Effector CD4-positive, alpha-beta T cell (primary cell): ENCODE measurements at places on chromosomes 6 and 20.

DNA sequence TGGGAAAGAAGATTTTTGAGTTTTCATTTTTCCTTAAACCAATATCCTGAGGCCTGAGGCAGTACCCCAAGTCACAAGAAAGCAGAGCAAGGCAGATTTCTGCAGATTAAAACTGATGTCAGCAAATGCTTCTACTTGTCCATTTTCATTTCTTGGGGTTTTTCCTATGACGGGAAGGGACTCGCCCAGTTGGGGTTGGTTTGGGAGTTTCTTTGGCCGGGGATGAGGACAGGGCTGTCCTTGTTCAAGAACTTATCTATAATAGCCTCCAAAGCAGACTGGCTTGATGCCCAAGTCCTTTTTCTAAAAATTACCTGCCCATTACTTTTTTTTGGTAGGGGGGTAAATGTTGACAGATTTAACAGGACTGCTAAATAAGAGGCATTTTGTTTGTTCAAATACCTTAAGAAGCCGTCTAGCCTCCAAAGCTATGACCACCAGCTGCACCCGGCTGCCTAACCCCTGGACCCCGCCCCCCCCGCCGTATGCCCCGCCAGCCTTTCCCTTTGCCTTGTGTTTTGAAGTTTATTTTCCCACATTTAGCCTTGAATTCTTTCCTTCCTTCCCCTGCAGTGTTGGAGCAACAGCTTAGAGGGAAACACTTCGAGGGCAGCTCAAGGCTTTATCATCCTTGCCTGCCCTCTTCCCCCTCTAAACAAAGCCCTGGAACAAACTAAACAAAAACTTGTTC, 2.5 kb downstream of the KCNK5 start:
- DNase-seq, result no peak

DNA sequence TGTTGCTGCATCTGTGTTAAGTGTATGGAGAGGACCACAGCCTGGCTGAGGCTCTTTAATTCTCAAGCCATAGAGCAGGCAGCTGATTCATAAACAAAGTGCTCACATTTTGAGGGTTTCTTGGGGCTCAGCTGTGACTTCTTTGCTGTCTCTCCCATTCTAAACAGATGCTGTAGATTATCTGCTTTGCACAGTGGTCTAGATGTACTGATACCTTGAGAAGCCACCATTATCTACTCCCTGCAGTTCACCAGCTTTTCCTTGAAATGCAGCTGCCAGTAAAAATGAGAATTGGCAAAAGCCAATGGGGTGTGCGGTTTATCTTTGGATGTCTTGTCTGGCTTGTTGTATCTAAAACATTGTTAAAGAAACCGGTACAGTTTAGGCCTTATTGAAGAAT, 5.2 kb upstream of the CNR1 start:
- no peak for DNase-seq

DNA sequence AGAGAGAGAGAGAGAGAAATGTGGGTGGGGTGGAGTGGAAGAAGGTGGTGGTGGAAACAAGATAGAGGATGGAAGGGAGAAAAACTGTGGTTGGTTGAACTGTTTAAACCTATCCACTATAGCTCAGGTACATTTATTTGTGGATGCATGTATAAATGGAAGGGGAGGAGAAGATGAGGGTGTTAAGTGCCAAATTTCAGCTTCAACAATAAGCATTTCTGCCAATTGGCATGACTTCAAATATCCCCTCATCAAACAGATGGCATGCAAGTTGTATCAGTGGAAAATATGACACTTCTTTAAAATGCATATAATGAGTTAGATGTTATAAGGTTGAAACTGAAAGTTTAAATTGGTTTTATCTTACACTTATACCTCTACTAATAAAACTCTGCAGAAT, 216.1 kb downstream of the LMBRD1 start:
- no peak for DNase-seq

DNA sequence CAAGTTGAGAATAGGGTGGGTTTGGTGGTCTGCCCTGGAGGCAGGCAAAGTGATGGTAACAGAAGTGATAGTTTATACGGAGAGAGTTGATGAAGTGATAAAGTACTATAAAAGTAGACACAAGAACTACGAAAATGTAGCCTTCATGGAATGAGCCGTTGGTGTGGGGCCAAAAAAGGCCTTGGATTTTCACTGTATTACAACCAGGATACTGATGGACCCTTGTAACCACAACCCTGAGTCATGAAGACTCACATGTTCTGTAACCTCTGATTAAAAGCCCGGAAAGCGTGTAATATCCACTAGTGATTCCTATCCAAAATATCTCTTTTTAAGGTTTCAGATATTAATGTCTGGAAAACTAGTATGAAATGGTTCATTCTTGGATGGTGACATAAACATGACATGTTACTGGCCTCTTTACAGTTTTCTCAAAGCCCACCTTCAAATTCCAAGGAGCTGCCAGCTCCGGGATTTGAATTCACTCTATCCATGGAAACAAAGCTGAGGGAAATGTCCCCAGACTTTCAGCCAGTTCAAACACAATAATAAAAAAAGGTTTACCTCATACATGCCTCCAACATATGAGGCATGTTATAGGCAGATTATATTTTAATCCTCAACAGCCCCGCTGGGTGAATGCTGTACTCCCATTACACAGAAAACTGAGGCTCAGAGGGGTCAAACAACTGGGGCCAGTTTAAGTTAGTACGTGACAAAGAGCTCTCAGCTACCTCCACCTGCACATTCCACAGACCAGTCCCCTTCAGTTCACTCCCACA, 55.4 kb downstream of the MRPL14 start:
- no peak for DNase-seq

DNA sequence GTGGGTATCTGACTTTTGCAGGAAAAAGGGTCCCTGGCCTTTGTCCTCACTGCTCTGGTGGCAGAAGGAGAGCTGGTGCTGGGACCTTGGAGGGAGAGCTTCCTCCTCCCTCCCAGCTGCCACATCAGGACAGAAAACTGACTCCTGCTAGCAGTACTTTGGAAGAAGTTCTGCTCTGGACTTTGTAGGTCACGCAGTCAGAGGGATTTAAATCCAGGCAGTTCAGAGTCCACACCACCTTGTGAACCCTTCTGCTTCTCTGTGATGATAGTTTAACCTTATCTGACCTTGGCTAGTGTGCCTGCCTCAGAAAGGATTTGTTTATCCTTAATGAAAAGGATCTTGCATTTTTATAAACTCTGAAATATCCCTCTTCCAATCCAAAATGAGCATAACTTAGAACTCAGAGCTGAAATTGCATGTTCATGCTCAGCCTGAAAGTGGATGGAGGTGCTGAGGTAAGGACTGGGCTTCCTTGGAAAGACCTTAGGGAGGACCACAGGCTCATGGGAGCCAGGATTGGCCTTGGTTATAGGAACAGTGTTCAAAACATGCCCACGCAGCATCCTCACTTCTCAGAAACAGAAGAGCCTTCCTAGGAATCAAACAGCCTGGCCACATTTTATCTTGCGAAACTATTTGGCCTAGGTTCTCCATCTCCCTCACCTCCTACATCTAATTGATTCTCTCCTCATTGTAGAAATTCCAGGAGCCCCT, 123.9 kb upstream of the SASH1 start:
- DNase-seq, result no peak

DNA sequence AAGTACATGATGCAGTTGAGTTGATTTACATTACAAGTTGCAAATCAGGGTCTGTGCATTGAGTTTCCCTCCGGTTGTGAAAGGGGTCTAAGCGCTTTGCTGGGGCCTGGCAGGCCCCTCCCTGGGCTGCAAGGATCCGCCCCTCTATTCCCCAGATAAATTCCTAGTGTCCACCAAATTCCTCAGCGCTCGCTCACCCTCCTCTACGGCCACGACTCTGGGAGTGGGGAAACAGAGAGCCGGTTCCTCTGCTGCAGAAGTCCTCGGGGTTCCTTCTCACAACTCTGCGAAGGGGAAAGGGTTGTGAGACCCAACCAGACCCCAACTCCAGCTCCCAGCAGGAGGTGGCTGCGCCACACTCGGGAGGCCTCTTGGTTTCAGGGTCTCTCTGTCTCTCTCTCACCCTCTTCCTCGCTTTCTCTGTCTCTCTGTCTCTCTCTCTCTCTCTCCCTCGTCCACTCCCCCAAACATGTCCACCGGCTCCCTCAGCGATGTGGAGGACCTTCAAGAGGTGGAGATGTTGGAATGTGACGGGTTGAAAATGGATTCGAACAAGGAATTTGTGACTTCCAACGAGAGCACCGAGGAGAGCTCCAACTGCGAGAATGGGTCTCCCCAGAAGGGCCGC, at the start of gene TCF21:
TSS of gene TCF21 (plus strand) at position 185 of the 628 bp plus-strand sequence. CDS start at position 470, 285 bp downstream.
- DNase-seq, result no peak

DNA sequence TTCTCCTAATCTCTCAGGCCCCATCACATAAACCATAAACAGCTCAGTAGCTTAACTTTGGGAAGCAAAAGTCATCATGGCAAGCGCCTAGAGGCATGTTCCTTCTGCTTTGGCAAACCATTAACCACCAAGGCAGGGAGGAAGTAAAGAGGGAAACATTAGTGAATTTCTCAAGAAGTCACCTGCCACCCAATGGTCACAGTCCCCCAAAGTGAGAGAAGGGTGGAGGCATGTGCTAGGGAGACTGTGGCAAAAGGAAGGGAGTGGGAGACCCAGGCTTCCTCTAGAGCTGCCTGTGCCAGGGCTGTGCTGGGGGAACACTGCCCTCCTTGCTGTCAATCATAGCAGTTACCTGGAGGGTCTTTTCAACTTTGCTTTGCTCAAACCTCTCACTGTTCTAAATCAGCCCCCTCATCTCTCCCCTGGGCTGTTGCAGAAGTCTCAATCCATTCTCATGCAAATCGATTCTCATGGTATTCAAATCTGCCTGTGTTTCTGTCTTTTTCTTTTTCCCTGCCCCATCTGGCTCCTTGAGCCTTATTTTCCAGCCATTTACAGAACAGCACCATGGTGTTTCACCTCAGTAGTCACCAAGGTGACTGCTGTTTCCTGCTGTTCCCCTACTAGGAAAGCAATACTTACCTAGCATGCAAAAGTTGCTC, 1.8 kb upstream of the RNF24 start:
- no peak for DNase-seq

GRCh38 chr6:1391800-1392309, 2.5 kb downstream of the FOXF2 start:
- no peak for DNase-seq

GRCh38 chr20:57627339-57627738, 7.1 kb upstream of the ZBP1 start:
- DNase-seq, result no peak

GRCh38 chr20:36932476-36933426, 18.8 kb downstream of the SAMHD1 start:
- no peak for DNase-seq

GRCh38 chr20:31711179-31712111, 11.2 kb downstream of the BCL2L1 start:
- no peak for DNase-seq

GRCh38 chr6:156720691-156721685, 56.2 kb upstream of the ARID1B start:
- DNase-seq, result no peak

GRCh38 chr20:13382786-13383185, 161.7 kb downstream of the ISM1 start:
- DNase-seq, result no peak

- DNase-seq, result peak; percentile 60
Measured at GRCh38 chr6:11381801-11382513, 149.5 kb upstream of the NEDD9 start.

DNA sequence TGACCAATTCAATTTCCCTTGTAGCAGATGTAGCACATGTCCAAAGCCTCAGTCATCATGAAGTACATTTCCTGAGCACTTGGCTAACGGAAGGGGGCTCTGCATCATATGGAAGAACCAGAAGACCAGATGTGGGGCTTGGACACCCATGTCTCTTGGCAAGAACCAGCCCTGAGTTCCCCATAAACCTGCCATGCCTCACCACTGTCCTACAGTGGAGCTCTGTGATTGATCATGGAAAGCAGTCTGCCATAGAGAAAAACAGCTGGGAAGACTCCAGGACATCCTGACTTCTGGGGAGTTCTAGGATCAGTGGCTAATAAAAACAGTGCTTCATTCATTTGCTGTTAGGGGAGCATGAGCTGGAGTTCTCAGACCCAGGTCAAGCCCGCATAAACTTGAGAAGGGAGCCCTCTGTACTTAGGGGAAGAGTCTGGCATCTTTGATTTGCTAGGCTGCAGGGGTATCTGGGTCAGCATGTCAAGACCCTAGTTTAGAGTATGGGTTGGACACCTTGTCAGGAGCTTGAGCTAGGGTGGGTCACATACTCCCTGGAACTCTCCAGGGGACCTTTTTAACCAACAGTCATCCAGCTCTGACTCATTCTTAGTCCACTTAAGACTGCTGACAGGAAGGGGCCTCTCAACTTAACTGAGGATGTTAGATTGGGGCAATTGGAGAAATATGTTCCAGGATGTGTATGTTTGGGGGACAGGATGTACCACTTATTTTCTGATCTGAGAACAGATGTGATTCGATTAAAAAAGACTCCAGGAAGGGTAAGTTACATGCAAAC, 26.3 kb upstream of the TRAM2 start:
- DNase-seq, result no peak

- DNase-seq, result no peak
Measured at GRCh38 chr6:142395768-142396231, 94.0 kb downstream of the ADGRG6 start.

DNA sequence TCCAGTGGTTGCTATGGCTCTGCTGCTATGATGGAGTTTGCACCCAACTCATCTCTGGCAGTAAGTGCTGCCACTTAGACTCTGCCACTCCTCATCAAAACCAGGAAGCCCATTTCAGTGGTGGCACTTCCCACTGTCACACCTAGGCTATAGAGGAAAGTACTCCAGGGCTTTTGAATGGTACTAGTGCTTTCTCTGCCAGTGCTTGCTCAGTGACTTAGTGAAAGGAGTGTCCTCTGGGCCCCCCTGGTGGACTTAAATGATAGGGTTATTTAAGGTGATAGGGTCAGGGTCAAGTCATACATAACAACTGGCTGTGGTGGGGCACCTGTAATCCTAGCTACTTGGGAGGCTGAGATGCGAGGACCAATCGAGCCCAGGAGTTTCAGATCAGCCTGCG, 22.8 kb downstream of the FITM2 start:
- DNase-seq, result no peak

- DNase-seq, result no peak
Measured at GRCh38 chr20:51732096-51732791, 35.9 kb downstream of the ATP9A start.

GRCh38 chr6:169164986-169165385, 88.7 kb downstream of the THBS2 start:
- DNase-seq, result no peak

- no peak for DNase-seq
Measured at GRCh38 chr20:49179368-49180277, 8.5 kb downstream of the STAU1 start.

GRCh38 chr20:59912609-59913008, 20.8 kb downstream of the SYCP2 start:
- no peak for DNase-seq

- no peak for DNase-seq
Measured at GRCh38 chr20:8194721-8195120, 62.7 kb downstream of the PLCB1 start.
